Skin of body (tissue), 3 donors: ENCODE measurements at places on chromosomes 3 and 15. TPM values are rescaled to one million over a fixed set of nuclear protein-coding genes. Genes with fewer than 3 reads are reported as not detected.

- peak; percentile 55 for DNase-seq
Observed at GRCh38 chr3:77001062-77001701, 38.7 kb upstream of the ROBO2 start.

GRCh38 chr3:67804578-67804977 is 150.2 kb upstream of the SUCLG2 start:
- DNase-seq = no peak

- DNase-seq = peak; percentile 54
Observed at GRCh38 chr15:94670438-94671034, 439.2 kb downstream of the MCTP2 start.

DNA sequence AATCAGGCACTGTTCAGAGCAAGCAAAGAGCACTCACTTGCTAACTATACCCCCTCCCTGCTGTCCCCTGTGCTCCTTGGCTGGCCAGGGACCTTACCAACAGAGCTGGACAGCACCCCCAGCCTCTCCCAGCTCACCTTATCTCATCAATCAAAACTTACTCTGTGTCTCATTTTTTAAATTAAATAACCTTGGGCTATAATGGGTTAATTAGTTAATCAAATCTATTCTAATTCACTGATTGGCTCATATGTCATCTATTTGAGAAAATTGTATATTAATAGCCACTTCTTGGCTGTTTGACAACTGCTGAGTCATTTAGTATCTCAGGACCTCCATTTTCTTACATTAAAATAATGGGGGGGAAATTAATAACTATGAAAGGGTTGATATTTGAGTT is 22.9 kb downstream of the IL5RA start:
- no peak for DNase-seq

- DNase-seq = no peak
Observed at GRCh38 chr3:196557236-196557635, 11.1 kb downstream of the WDR53 start.

The NSMCE3 gene
- total RNA-seq = 6.9 TPM

The CELF6 gene
- 1.3 TPM for total RNA-seq

The CEMIP gene
- total RNA-seq = 6.5 TPM
